NCI-H2171 treated with DMSO at 0.1 percent for 48 hours (cell line): ENCODE measurements at places on chromosomes 4 and X.

- DNase-seq, result peak; percentile 86
Observed at GRCh38 chr4:10704430-10704810, 19.9 kb upstream of the CLNK start.

DNA sequence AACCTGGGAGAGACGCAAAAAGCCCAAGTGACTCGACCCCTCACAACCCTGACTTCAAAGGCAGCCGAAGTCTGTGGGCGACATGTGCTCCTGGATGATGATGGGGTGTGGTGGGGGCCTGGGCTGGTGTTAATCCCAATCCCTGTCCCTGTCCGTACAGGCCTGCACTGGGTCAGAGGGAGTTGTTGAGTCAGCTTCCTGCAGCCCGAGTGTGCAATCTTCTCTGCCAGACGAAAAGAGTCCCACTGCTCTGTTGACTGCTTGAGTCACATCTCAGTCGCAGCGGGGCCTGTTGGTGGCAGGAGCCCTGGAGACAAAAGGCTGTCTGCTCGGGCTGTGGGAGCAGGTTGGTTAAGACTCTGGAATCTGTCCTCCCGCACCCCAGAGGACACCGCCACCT lies 10.3 kb downstream of the FAM3A start:
- DNase-seq, result no peak

- no peak for DNase-seq
Observed at GRCh38 chrX:146154191-146154590, 336.6 kb downstream of the SLITRK2 start.

- DNase-seq, result no peak
Observed at GRCh38 chr4:67750691-67751090, 3.5 kb downstream of the GNRHR start.

- DNase-seq, result no peak
Observed at GRCh38 chrX:3044671-3045070, 3.4 kb downstream of the ARSF start.

- no peak for DNase-seq
Observed at GRCh38 chr4:189033801-189034347, 894.6 kb downstream of the TRIML1 start.

GRCh38 chr4:43682551-43682950 lies 766.1 kb downstream of the KCTD8 start:
- DNase-seq, result no peak

DNA sequence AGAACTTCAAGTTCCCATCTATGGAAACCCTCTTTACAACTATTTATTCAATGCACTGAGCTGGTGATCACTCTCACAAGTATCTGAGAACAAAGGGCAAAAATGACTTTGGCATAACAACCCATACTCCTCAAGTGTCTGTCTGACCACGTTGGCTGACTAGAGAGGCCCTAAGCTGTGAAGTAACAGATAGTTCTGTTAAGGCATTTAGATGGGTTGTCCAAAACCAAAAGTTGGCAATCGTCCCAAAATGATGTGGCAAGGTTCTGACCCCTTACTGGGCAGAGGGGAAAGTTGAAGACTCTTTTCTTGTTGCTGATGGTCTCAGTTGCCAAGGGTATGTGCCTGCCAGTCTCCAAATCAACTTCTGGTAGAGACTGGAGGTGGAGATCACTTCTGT lies 524.8 kb downstream of the PPARGC1A start:
- no peak for DNase-seq

- DNase-seq, result no peak
Observed at GRCh38 chr4:109094056-109094455, 208.4 kb downstream of the COL25A1 start.

- no peak for DNase-seq
Observed at GRCh38 chr4:8038083-8038482, 98.4 kb upstream of the AFAP1 start.

DNA sequence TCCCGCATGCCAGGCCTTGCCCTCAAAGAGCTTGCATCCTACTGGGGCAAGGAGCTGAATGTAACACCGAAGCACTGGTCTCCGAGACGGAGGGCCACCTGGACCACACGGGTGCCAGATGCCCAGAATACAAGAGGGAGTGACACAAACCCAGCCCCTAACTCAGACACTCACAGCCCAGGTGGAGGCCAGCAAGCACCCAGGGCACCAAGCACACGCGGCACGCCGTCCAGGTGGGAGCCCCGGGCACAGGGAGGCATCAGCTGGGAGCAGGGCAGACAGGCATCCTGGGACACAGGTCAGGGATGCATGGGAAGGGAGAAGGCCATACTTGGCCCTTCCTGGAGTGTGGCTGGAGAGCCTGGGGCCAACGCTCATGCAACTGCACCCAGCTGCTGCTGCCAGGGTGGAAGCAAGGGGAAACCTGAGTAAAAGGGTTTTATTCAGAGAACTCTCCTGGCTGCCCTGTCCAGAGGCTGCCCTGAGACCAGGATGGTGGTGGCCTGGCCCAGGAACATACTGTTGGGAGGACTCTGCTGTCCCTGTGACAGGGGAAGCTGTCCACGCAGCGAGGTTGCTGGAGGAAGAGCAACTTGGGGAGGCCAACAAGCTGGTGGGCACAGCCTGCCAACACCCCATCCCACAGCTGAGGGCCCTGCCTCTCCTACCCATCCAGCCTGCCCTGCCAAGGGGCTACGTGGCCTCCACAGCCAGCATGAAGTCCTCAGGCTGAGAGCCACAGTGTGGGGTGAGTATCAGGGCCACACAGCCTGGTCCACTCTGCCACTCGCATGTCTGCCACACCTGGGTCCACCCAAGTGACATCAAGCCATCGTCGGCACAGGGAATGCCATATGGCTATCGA lies 22.2 kb upstream of the PPP2R2C start:
- no peak for DNase-seq

GRCh38 chrX:9650091-9650490 lies 115.6 kb downstream of the GPR143 start:
- DNase-seq, result no peak

DNA sequence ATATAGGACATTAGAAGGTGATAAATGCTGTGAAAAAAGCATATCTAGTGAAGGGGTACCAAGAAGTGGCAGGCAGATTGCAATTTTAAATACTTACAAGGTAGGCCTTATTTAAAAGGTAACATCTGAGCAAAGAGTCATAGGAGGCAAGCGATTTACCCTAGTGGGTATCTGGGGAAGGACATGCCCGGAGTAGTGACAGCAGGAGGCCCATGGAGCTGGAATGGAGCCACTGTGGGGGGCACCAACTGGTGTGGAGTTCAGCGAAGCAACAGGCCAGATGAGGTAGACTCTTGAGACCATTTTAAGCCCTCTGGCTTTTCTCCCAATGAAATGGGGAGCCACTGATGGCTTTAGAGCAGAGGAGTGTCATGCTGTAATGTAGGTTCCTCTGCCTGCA lies 37.3 kb downstream of the SEC24D start:
- no peak for DNase-seq

GRCh38 chr4:185880571-185880970 lies 68.6 kb upstream of the SORBS2 start:
- no peak for DNase-seq

GRCh38 chr4:48944756-48945241 lies 38.2 kb upstream of the OCIAD2 start:
- DNase-seq, result no peak

DNA sequence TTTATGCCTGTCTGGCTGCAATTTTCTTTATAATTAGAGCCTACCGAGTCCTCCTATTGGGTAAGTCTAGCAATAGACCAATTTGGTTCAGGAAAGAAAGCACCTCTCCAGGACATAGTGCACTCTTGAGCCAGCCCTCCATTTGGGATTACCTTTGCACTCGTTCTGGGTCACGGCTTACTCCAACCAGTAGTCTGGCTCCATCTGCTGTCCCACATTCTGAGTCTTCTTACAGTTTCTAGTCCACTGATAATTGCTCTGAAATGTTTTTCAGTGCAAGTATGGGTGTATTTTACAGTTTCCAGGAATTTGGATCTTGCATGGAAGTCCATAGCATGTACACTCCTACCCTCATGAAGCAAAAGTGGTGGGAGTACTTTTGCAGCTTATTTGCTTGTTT lies 34.8 kb upstream of the USP51 start:
- DNase-seq, result no peak

GRCh38 chr4:155008389-155008788 lies 200.0 kb upstream of the NPY2R start:
- peak; percentile 61 for DNase-seq

DNA sequence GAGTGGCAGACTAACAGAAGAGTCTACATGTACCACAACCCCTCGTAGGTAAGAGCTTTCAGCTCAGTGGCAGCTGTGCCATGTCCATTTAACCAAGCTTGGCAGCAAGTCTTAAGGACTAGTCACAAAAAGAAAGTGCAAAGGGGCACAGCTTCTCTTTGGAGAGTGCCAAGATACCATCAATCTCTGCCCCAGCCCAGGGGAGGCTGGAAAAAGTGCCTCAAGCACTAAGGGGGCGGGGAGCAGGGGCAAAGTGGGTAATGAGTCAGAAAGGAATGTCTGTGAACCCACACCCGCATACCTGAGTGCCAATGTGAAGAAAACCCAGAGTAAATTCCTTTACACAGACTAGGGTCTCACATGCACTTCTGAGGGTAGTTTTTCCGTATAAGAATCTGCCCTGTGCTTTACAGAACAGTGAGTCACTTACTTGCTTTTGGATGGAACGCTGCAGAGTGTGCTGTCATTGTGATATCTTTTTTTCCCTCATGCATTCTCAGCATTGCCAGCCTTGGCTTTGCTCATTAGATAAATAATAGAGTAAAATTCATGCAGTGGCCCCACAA lies 219.8 kb downstream of the ZNF674 start:
- no peak for DNase-seq

DNA sequence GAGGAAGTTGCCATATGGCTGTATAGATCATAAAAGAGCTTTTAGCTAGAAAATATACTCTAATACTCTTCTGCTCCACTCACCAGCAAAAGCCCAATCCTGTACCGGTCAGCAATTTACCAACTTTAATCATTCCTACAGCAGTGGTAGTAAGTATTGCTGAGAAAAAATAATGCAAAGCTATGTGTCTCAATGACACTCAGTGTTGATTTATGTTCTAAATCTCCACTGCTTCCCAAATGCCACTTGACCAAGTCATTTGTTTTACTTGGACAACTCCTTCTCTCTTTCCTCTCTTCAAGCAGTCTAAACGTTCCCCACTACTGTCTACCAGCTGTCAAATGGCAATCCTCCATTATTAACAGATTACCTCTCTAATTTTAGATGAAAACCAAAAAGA lies 201.8 kb upstream of the GK2 start:
- DNase-seq, result no peak

GRCh38 chr4:87116231-87116630 lies 104.2 kb downstream of the KLHL8 start:
- DNase-seq, result no peak

GRCh38 chr4:173264245-173264644 lies 69.9 kb downstream of the HMGB2 start:
- DNase-seq, result no peak

DNA sequence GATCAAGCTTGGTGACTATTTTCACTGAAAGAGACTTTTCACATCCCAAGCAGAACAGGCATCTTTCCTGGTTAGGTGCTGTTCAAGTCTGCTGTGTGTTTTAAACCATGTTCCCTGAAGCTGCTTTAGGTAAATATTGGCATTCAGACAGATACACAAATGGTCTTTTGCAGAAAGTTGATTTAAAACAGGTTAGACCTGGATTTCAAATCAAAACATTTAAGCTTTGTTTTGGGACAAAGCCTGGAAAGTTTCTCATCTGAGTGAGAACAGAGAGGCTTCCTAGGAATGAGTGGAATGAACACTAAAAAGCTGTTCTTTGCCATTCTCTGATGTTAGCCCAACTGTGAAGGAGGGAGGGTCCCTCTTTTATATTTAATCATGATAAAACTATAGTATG lies 10.1 kb downstream of the ANXA3 start:
- DNase-seq, result no peak

- no peak for DNase-seq
Observed at GRCh38 chrX:105167233-105167632, 53.3 kb downstream of the TEX13A start.

- DNase-seq, result peak; percentile 66
Observed at GRCh38 chr4:153154007-153154975, 50.0 kb upstream of the TRIM2 start.

GRCh38 chrX:45623266-45623665 lies 422.6 kb upstream of the DIPK2B start:
- no peak for DNase-seq

DNA sequence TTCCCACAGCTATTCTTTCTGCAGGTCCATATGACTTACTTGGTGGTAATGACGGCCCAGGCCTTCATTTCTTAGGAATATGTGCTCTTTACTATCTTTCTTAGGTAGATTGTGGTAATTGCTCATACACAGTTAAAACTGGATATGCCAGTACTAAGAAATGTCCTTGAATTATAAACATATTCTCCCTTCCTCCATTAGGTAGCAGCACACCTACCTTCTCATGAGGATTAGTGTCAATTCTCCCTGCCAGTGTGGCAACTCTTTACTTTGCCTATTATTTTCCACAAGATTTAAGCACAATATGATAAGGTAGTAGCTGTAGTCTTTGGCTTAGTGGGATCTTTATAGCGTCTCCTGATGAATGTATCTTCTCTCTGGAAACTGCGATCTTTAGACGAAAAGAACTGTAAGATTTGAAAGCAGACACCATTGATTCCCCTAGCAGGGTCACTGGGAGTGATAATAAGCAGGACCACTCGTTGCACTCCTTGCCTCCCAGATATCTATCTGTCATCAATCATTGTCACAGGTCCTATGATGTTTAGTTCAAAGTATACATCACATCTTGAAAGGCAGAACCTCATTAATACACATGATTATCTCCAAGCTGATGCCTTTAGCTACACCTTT lies 1240.7 kb downstream of the C4orf33 start:
- peak; percentile 20 for DNase-seq

GRCh38 chrX:20519146-20519545 lies 252.4 kb upstream of the RPS6KA3 start:
- no peak for DNase-seq

GRCh38 chrX:149510386-149510785 lies 5.3 kb upstream of the IDS start:
- no peak for DNase-seq

- no peak for DNase-seq
Observed at GRCh38 chr4:79604152-79604551, 196.1 kb upstream of the GK2 start.

- no peak for DNase-seq
Observed at GRCh38 chrX:13131396-13132137, 87.1 kb upstream of the FAM9C start.

- peak; percentile 25 for DNase-seq
Observed at GRCh38 chr4:94304365-94304971, 38.2 kb downstream of the HPGDS start.

GRCh38 chr4:144787365-144788258 lies 141.7 kb downstream of the HHIP start:
- no peak for DNase-seq
